Peyer's patch (tissue), 4 donors: ENCODE measurements at places on chromosomes 2 and 18. TPM values are rescaled to one million over a fixed set of nuclear protein-coding genes. Genes with fewer than 3 reads are reported as not detected.
A peak's percentile ranks its signal among the peaks of the same experiment; 100 is the strongest.

TUBB8B gene
- total RNA-seq, result not detected

FBLN7 gene
- 7.4 TPM for total RNA-seq

CD207 gene
- total RNA-seq, result not detected

TET3 gene
- 18.2 TPM for total RNA-seq

TMEM214 gene
- total RNA-seq, result 86.6 TPM

MEP1B gene
- 1,014 TPM for total RNA-seq

UGT1A8 gene
- total RNA-seq, result 11.9 TPM

ANKRD29 gene
- 6.6 TPM for total RNA-seq

GREB1L gene
- 2.7 TPM for total RNA-seq

CABYR gene
- total RNA-seq, result not detected

MYO5B gene
- total RNA-seq, result 213 TPM

CPS1 gene
- 330 TPM for total RNA-seq

GKN2 gene
- not detected for total RNA-seq

SLC9A2 gene
- 19.8 TPM for total RNA-seq

- DNase-seq, result peak; percentile 61
Observed at GRCh38 chr2:207766697-207767460, 2.8 kb downstream of the FZD5 start.

DNA sequence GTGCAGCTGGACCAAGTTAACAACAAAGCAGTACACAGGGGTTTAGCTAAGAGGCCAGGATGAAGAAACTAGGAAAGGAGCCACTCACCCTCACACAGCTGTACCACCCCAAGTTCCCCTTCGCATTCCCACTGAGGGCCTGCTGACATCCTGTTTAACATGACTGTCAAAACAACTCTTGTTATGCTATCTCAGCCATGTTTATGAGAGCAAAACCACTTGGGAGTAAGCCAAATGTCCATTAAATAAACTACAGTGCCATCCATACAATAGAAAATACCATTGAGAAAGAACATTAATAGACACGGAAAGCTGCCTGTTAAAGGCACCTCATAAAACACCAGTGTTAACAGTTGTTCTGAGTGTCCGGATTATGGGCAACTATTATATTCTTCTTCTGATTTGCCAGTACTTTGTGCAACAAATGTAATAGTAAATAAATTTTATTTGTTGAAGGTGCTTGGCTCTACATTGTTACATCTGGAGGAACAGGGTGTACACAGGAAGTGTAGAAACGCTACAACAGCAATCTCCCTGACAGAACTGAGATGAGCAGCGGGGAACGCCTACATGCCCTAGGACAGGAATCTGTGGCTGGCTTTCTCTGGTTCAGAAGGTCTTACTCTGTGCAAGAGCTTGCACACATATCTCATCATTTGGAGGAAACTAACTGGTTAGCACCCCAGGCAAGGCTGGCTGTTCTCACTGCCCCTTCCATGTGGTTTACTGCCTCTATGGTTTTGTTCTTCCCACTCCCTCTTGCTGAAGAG, 85.6 kb downstream of the EHD3 start:
- no peaks in the 10 kb centered on the region for H3K27me3 ChIP-seq
- DNase-seq, result peak; percentile 83
- peaks cover 12% of the 10 kb centered on the region for H3K4me1 ChIP-seq
- H3K27ac ChIP-seq, result peak overlapping the region; percentile 69
- H3K4me3 ChIP-seq, result no peak overlapping the region
- H3K36me3 ChIP-seq, result no peaks in the 10 kb centered on the region

DNA sequence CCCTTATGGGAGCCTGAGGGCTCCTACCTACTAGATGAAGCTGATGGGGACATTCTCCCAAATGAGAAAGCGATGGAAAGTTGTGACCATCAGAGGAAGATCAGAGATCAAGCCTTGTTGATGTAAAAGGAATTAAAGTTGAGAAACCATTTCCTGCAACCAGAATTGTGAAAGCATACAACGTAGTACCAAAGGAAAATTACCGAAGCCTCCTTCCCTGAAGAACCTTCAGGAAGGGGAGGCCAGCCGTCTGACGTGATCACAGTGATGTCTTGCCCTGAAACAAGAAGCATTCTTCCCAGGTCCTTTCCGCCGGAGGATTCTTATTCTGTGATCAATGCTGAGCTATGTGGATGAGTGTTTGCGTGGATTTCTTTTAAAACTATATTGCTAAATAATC, 211.6 kb upstream of the TNP1 start:
- no peak for DNase-seq
- no peak overlapping the region for H3K27ac ChIP-seq
- no peaks in the 10 kb centered on the region for H3K36me3 ChIP-seq
- H3K27me3 ChIP-seq, result no peaks in the 10 kb centered on the region
- H3K4me1 ChIP-seq, result no peaks in the 10 kb centered on the region

DNA sequence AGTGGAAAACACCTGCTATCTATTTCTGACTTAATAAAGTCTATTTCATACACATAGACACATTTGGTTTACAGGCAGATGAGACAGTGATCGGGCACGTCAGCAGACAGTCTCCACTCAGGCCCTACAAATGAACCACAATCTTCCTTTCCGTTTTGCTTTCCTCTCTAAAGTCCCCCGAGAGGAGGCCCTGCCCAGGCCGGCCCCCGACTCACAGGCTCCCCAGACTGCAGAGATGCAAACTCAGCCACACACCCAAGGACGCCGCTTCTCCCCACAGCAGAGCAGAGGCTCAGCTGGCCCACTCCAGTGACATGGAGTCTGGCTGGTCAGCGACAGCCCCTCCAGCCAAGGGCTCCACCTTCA, 9.3 kb upstream of the MTERF4 start:
- DNase-seq, result no peak
- no peaks in the 10 kb centered on the region for H3K36me3 ChIP-seq
- H3K4me3 ChIP-seq, result no peak overlapping the region
- no peaks in the 10 kb centered on the region for H3K4me1 ChIP-seq
- H3K27me3 ChIP-seq, result no peaks in the 10 kb centered on the region
- peak overlapping the region; percentile 76 for H3K27ac ChIP-seq

DNA sequence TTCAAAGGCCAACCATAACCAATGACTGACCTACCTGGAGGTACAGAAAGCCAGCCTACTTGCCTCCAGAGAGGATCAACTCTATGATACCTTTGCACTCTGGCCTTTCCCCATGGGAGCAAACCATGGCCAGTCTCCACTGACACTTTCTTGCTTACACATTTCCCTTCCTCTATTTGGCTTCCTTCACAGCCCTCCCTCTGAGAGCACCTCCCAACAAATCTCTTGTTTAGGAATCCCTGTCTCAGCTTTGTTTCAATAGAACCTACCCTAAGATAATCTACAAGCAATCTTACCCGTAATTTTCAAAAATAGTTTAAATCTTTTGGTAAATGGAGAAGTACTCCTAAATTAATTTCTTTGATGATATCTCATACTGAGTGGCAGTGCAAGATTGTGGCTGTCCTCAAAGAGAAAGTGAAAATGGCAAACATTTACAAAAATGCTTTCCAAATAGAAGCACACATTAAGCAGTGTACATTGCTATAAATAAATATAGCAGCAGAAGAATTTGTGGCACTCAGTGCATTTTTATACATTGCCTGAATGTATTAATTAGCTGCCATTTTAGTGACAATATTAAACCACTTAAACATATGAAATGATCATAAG, 140.6 kb downstream of the CCDC148 start:
- H3K36me3 ChIP-seq, result no peaks in the 10 kb centered on the region
- H3K27ac ChIP-seq, result no peak overlapping the region
- no peaks in the 10 kb centered on the region for H3K4me1 ChIP-seq
- no peaks in the 10 kb centered on the region for H3K27me3 ChIP-seq
- DNase-seq, result no peak
- no peak overlapping the region for H3K4me3 ChIP-seq

DNA sequence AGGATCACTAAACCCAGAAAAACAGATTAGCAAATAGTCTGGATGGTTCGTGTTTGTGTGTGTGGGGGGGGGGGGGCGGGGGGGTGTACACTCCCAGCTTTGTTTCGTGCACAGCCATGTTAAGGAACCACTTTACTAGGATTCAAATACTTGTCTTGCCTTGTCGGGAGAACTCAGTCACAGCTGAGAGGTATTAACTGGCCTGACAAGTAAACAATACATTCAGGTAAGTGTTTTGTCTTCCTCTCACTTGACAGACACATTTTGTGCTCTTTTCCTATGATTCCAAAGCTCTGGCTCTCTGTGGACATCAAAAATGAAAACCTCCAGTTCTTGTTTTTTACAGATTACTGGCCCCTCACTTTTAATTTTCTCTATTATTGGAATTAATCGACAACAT, 173.5 kb downstream of the LRP1B start:
- no peak overlapping the region for H3K4me3 ChIP-seq

- no peak overlapping the region for H3K4me3 ChIP-seq
- no peak overlapping the region for H3K27ac ChIP-seq
- no peaks in the 10 kb centered on the region for H3K4me1 ChIP-seq
- H3K36me3 ChIP-seq, result no peaks in the 10 kb centered on the region
- H3K27me3 ChIP-seq, result no peaks in the 10 kb centered on the region
- no peak for DNase-seq
Observed at GRCh38 chr2:44448860-44449527, 87.2 kb downstream of the CAMKMT start.

DNA sequence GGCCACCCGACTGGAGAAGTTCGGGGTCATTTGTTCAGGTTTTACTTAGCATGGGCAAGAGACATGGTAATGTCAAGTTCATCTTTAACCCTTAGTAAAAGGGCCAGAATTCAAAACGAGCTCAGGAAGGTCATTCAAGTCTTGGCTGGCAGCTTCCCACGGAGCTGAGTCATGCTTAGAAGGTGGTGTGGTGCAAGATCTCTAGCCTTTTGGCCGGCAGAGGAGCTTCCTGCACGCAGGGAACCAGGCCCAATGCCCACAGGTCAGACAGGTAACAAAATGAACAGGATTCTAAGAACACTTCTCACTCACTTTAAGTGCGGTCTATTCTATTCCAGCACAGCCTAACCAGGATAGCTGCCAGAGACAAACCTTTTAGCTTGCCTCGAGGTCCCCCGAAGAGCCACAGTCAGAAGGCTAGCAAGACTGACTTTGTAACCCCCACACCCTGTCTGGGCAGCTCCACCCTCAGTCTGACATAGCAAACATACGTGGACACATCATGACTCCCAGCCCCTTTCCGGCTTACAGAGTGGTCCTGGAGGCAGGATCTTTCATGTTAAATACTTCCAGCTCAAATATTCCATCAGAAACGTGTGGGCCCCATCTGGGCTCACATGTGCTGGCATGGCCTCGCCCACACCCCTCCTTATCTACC, 292.7 kb downstream of the BCL11A start:
- H3K4me1 ChIP-seq, result no peaks in the 10 kb centered on the region
- no peak overlapping the region for H3K4me3 ChIP-seq
- no peaks in the 10 kb centered on the region for H3K36me3 ChIP-seq
- no peaks in the 10 kb centered on the region for H3K27me3 ChIP-seq
- no peak for DNase-seq

- H3K36me3 ChIP-seq, result no peaks in the 10 kb centered on the region
- peak; percentile 1 for DNase-seq
- H3K27me3 ChIP-seq, result no peaks in the 10 kb centered on the region
- no peaks in the 10 kb centered on the region for H3K4me1 ChIP-seq
Observed at GRCh38 chr18:49030692-49031443, 80.1 kb upstream of the SMAD7 start.

GRCh38 chr2:2707206-2707991, 376.3 kb upstream of the MYT1L start:
- H3K4me1 ChIP-seq, result no peaks in the 10 kb centered on the region
- no peak overlapping the region for H3K4me3 ChIP-seq
- no peak overlapping the region for H3K27ac ChIP-seq
- no peak for DNase-seq

- no peak overlapping the region for H3K27ac ChIP-seq
- H3K4me1 ChIP-seq, result no peaks in the 10 kb centered on the region
- no peaks in the 10 kb centered on the region for H3K27me3 ChIP-seq
- DNase-seq, result no peak
Observed at GRCh38 chr2:171173087-171173486, 12.4 kb upstream of the TLK1 start.

GRCh38 chr2:126886211-126886915, 12.3 kb upstream of the TEX51 start:
- no peak overlapping the region for H3K27ac ChIP-seq
- no peaks in the 10 kb centered on the region for H3K36me3 ChIP-seq
- H3K27me3 ChIP-seq, result no peaks in the 10 kb centered on the region
- DNase-seq, result peak; percentile 77
- no peak overlapping the region for H3K4me3 ChIP-seq
- H3K4me1 ChIP-seq, result peaks cover 10% of the 10 kb centered on the region

DNA sequence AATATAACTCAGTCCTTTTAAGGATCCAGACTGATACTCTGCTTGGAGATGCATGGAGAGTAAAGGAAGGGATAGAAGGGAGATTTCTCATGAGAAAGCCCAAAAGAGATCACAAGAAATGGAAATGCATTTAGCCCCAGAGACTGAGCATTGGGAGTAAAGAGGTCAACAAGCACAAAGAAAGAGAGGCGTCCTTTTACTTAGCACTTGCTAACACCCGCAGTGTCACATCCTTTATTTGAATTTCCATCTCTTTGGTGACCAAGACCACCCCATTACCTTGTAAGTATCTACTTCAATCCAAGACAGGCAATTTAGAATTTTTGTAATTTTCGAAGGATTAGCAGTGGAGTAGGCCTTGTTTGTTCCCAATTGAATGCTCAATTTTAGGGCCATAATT, 111.8 kb upstream of the DCC start:
- no peaks in the 10 kb centered on the region for H3K4me1 ChIP-seq
- H3K36me3 ChIP-seq, result no peaks in the 10 kb centered on the region
- no peak overlapping the region for H3K4me3 ChIP-seq
- H3K27me3 ChIP-seq, result no peaks in the 10 kb centered on the region
- DNase-seq, result no peak

- DNase-seq, result no peak
- no peak overlapping the region for H3K27ac ChIP-seq
- H3K27me3 ChIP-seq, result no peaks in the 10 kb centered on the region
- no peaks in the 10 kb centered on the region for H3K4me1 ChIP-seq
- H3K36me3 ChIP-seq, result no peaks in the 10 kb centered on the region
Observed at GRCh38 chr2:29042561-29043075, 31.7 kb downstream of the PCARE start.

DNA sequence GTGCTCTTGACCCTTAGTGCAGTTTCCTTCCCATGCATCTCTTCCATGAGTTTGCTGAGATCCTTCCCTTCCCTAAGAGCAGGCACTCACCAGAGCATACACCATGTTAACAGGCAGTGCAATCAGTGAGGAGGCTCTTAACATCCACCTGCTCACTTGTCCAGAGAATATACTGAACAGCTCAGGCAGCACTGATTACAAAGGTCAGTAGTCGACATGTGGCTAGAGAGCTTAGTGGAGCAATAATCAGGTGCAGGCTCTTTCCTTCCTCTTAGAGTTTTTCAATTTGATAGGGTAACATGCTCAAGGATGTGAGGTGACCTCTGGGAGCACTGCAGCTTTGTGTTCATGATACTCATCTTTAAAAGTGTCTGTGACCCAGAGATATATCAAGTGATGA, 144.1 kb upstream of the SETBP1 start:
- no peaks in the 10 kb centered on the region for H3K4me1 ChIP-seq
- H3K27ac ChIP-seq, result no peak overlapping the region

DNA sequence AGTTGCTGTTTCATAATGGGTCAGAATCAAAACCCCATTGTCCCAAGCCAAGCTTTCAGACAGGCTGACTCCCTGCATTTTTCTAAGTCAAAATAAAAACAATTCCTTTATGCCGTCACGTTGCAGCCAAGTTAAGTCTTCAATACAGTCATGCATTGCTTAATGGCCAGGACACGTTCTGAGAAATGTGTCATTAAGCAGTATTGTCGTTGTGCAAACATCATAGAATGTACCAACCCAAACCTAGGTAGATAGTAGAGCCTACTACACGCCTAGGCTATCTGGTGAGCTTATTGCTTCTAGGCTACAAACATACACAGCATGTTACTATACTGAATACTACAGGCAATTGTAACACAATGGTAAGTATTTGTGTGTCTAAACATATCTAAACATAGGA, 160.4 kb upstream of the FOSL2 start:
- no peaks in the 10 kb centered on the region for H3K27me3 ChIP-seq
- no peak for DNase-seq
- H3K4me3 ChIP-seq, result no peak overlapping the region
- no peaks in the 10 kb centered on the region for H3K36me3 ChIP-seq
- peak overlapping the region; percentile 61 for H3K27ac ChIP-seq
- H3K4me1 ChIP-seq, result no peaks in the 10 kb centered on the region
